ENCODE measurements at places on chromosomes 1 and 21. TPM values are rescaled to one million over a fixed set of nuclear protein-coding genes. Genes with fewer than 3 reads are reported as not detected.

Gene HOOK1
- total RNA-seq = 13.3 TPM

Gene MAP3K21
- total RNA-seq = 1.5 TPM

DNA sequence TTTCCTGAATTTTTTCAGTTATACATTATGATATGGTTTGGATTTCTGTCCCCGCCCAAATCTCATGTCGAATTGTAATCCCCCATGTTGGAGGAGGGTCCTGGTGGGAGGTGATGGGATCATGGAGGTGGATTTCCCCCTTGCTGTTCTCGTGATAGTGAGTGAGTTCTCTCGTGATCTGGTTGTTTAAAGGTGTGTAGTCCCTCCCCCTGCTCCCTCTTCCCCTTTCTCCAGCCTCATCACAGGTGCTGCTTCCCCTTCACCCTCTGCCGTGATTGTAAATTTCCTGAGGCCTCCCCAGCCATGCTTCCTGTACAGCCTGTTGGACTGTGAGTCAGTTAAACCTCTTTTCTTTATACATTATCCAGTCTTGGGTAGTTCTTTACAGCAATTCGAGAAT, 93.2 kb upstream of the HNRNPU start:
- no peak for DNase-seq

GRCh38 chr1:29457496-29458368, 221.4 kb downstream of the PTPRU start:
- DNase-seq = no peak

- no peak for DNase-seq
Observed at GRCh38 chr1:15886611-15887167, 39.2 kb downstream of the SPEN start.

DNA sequence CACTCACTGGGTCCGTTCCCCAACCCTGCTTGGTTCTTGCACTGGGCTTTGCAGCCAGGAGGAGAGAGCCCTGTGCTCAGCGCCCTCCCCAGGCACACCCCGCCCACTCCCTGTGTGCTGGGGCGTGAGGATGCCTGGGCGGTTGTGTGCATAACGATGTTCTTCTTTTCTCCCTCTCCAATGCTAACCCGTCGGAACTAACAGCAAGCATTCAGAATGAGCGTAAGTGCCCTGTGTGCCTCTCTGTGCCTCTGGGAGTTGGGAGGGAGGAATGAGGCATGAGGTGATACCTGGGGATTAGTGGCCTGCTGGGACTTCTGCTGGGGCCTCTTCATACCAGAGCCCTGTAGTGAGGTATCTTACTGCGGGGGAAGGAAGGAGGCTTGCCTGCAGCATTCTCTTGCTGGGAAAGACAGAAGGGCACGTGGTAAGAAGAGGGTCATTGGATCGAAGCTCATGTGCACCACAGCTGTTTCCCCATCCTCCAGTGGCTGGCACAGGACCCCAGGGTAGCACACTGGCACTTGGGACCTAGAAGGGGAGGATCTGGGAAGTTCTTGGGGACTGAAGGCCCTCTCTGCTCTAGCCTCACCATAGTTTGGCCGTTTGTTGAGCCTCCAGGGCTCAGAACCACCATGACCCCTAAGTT, 79.8 kb downstream of the NFASC start:
- no peak for DNase-seq
